ENCODE measurements at places on chromosomes 3 and 15. TPM values are rescaled to one million over a fixed set of nuclear protein-coding genes. Genes with fewer than 3 reads are reported as not detected.

DNA sequence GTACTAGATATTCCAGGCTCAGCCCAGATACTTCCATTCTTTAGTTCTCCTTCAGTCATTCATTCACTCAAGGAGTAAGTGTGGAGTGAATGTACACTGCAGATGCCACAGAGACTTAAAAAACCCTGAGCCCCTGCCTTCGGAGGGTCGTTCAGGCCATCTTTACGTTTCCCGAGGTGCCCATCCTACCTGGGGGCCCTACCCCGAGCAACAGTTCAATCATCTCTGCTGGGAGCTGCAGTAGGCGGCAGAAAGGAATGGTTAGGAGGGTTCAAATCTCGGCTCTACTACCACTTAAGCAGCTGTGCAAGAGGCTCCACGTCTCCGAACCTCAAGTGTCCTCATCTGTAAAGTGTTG is 613 bp downstream of the SEC13 start:
- peaks cover 6% of the 10 kb centered on the region for H3K4me1 ChIP-seq
- no peak for DNase-seq
- H3K27me3 ChIP-seq = no peaks in the 10 kb centered on the region
- H3K4me3 ChIP-seq = peak overlapping the region; percentile 94

DNA sequence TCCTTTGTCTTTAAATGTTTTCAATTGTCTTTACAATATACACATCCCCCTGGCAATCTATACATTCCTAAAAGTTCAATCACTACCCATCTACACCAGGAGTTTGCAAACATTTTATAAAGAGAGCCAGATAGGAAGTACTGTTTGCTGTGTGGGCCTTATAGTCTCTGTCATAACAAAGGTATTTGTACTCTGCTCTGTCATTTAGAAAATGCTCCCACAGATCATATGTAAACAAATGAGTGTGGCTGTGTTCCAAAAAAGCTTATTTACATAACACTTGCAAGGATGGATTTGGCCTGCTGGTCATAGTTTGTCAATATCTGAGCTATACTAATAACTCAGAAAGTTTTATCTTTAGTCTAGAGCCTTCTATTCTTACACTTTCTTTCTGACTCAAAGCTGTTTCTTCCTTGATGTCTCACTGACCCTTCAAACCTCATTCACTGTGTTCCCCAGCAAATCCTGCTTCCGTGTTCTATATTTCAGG is 511.9 kb downstream of the GBE1 start:
- no peak for DNase-seq
- no peaks in the 10 kb centered on the region for H3K36me3 ChIP-seq
- H3K27ac ChIP-seq = no peak overlapping the region
- H3K27me3 ChIP-seq = no peaks in the 10 kb centered on the region
- H3K4me3 ChIP-seq = no peak overlapping the region
- H3K4me1 ChIP-seq = no peaks in the 10 kb centered on the region

- no peak overlapping the region for H3K4me3 ChIP-seq
- no peaks in the 10 kb centered on the region for H3K27me3 ChIP-seq
- no peak for DNase-seq
- peaks cover 6% of the 10 kb centered on the region for H3K36me3 ChIP-seq
- peak overlapping the region; percentile 9 for H3K27ac ChIP-seq
These were observed 41.2 kb downstream of the KLF13 start for GRCh38 chr15:31367730-31368344.

DNA sequence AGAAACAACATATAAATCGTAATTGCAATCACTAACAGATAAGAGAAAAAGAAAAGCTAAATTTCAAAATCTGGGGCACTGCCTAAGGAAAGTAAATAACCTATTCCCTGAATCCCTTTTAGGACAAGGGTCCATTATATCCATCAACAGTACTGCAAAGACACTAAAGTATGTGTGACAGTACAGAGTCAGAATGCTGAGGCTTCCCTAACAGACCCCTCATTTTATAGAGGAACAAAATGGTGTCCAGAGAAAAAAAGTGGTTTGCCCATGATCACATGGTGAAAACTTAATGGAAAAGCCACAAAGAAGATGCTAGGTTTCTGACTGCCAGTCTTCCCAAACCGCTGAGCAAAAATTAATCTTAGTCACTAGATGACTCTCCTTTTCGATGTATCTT is 93.8 kb downstream of the DHX30 start:
- no peaks in the 10 kb centered on the region for H3K27me3 ChIP-seq
- H3K4me3 ChIP-seq = no peak overlapping the region
- no peak for DNase-seq
- no peaks in the 10 kb centered on the region for H3K36me3 ChIP-seq

GRCh38 chr15:55764398-55764797 is 21.4 kb upstream of the PRTG start:
- no peak for DNase-seq
- H3K36me3 ChIP-seq = no peaks in the 10 kb centered on the region
- H3K4me1 ChIP-seq = no peaks in the 10 kb centered on the region
- H3K27ac ChIP-seq = no peak overlapping the region
- no peaks in the 10 kb centered on the region for H3K27me3 ChIP-seq
- H3K4me3 ChIP-seq = no peak overlapping the region

DNA sequence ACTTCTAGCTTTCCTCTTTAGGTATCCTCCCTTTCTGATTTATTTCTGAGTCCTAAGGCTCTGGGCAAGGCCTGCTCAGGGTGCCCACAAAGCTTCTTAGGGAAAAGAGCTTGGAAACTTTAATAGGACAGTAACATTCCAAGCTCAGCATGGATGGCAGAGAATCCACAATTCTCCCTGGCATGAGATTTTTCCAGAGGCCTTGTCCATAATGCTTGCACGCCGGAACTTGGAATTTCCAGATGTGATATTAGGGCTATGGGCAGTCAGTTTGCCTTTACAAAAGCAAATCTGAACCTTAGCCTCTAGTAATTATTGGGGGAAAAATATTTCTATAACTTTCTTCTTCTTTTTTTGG is 139.0 kb upstream of the RBMS3 start:
- H3K4me1 ChIP-seq = no peaks in the 10 kb centered on the region
- H3K4me3 ChIP-seq = no peak overlapping the region
- no peaks in the 10 kb centered on the region for H3K27me3 ChIP-seq
- H3K27ac ChIP-seq = no peak overlapping the region

DNA sequence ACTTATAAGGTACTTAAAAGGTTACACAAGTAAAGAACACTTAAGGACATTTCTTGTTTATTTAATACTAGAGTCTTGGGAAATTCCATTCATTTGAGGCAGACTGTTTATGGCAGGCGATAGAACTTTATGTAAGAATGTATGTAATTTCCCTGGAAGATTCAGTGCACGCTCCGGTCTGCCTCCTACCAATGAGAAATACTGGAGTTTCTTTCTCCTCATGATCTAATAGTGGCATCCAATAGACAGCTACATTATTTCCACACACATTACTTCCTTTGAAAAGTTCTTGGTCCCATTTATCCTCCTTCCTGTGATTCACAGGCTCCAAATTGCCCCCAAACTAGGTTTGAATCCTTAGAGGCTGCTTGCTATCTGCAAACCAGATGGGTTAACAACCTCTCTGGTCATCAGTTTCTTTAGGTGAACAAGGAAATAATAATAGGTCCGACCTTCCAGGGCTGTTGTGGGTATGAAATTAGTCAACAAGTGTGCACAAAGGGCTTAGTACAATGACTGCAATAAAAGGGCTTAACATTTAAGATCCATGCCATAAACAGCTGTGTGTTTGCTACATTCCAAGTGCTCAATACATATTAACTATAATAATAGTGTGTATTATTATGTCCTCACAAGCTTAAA is 30.7 kb downstream of the EIF4E3 start:
- peak overlapping the region; percentile 65 for H3K27ac ChIP-seq
- H3K36me3 ChIP-seq = no peaks in the 10 kb centered on the region

The PCOLCE2 gene
- total RNA-seq = 1.9 TPM

The CHP1 gene
- total RNA-seq = 251 TPM

Data from colonic mucosa (tissue), 4 donors.